ENCODE measurements at places on chromosomes 1 and 21.

DNA sequence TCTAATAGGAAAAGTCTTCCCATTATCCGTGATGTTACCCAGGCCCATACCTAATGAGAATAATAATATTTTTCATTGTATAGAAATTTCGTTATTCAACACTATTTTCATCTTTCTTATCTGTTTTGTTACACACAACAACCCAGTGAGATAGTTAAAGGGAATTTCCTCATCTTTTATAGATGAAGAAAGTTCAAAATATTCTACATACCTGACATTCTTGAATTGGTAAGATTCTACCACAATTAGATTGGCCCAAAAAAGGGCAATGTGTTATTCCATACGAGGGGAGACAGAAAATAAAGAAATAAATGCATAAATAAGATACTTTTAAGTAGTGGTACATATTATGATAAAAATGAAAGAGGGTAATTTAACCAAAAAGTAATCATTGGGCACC lies 405.5 kb upstream of the ADAMTS5 start:
- no peak for DNase-seq

- DNase-seq: no peak
Measured at GRCh38 chr1:52334906-52335528, 31.0 kb downstream of the CC2D1B start.

DNA sequence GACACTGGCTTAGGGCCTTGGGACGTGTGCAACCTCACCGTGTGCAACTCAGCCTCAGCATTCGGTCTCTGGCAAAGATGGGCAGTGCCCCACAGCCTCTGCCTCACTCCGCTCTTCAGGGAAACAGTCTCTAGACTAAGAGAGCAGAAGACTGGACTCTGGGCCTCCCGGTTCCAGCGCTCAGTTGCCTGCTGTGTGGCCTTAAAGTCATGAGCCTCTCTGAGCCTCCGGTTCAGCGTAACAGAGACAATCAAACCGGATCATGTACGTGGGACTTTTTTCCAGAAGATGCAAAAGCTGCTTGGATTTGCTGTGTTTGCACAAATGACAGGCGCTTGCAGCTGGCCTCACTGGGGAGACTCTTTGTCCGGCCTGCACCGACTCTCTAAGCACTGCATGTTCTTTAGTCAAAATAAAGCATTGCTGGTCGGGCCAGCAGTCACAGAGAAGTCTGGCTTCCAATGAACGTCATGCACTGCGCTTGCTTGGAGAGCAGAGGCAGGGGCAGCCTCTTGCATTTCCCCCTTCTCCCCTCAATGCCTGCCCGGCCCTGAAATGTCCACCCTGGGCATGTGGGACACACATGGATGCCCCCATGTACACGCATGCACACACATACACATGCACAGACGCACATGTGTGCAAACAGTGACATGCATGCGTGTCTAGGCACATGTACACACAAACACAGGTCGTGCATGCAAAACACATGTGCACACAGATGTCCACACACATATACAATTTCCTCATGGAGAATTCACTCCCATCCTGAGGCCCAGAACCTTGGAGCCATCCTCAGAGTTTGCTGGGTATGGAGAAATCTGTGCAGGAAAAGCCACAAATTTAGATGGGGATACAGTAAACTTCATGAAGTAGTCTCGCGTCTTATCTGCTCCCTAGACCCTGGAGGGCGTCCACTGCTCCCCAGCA lies 152.4 kb downstream of the PRDM16 start:
- no peak for DNase-seq

- DNase-seq: no peak
Measured at GRCh38 chr1:89973471-89974127, 21.3 kb upstream of the ZNF326 start.

DNA sequence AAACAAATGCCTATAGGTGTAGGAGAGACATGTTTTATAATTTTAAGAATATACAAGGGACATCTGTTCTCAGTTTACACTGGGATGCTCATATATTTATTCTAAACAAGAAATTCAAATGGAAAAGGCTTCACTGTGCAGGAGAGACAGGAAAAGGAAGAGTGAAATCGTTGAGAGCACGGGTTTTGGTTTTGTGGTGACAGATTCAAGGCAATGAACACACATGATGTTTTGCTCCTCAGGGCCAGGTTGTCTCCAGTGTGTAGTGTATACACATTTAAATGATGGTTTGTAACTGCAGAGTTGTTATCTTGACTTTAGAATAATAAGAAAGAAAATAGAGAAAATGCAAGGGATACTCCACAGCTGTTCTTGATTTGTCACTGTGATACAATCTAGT lies 73.7 kb downstream of the S1PR1 start:
- no peak for DNase-seq

GRCh38 chr1:248621770-248622169 lies 13.1 kb downstream of the OR2T11 start:
- no peak for DNase-seq

- DNase-seq: peak; percentile 74
Measured at GRCh38 chr1:26164036-26164860, 4.5 kb downstream of the C1orf232 start.

DNA sequence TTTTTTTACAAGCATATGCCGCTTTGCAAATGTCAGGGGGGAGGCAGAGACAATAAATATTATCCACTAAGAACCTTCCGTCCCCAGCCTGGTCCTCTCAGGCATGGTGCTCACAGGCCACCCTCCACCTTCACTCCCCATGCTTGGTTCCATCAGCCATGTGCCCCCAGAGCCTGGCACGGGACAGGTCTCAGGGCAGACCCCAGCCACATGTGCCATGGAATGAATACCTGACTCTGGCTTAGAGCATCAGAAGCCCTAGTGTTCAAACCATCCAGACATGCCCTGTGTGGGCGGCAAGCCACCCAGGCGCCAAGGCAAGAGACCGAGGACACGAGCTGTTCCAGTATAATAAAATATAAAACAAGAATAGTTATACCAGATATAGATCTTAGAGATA lies 5.4 kb downstream of the LSS start:
- no peak for DNase-seq

DNA sequence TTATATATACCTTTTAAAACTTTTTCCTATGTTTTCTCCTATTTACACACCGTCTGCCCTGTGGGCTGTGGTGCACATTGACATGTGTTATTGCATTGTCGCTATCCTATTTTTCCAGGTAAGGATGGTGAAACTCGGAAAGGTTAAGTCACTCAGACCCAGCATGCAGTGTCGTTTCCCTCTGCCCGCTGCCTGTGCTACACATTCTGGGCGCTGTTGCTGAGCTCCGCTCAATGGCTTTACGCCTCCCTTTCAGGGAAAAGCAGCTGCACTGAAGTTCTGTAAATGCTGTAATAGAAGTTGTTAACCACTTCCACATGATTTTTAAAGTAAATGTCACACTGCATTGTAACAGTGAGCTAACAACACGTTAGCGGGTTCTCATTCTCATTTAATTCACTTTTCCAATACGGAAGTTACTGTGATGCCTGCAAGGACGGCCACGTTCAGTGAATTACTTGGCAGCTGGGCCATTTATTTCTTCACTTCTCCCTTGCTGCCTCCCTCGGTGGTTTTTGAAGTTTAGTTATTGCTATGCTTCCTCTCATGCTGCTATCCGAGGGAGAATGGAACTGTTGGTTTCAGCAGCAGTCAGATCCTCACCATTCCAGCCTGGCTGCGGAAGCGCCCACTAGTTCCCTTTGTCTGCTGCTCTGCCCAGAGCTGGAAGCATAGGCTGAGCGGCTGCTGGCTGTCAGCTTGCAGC lies 288.7 kb downstream of the SPATA17 start:
- no peak for DNase-seq

DNA sequence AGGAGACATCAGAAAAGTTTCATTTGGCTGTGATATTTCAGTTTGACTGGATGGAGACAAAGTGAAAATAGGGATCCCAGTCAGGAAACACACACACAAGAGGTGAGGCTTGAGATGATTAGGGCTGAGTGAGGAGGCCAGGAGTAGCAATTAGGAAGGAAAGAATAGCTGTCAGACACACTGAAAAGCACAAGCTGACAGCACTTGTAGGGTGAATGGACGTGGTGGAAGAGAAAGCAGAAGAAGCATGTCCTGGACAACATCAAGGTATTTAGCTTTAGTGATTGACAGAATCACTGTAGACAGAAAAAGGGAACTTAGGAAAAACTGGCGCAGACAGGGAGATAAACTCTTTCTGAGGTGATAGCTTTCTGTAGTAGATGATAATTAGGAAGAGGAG lies 347.7 kb downstream of the TGFB2 start:
- no peak for DNase-seq

GRCh38 chr1:19762175-19762779 lies 37.4 kb downstream of the TMCO4 start:
- DNase-seq: peak; percentile 58

DNA sequence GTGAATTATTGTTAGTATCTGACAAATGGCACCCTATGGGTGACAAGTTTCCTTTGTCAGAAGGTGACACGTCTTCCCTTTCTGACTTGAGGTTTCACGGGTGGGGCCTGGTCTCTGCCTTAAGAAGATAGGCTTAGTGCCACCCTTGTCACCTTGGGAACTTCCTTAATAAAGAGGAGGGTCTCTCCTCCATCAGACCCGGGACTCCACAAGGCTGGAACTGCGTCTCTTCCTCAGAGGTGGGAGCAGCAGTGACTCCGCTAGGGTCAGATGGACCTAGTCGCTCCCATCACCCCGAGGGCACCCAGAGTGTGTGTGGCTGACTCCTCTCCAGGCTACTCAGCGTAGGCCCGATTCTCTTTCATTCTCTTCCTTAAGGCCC lies 774 bp upstream of the WDTC1 start:
- no peak for DNase-seq

DNA sequence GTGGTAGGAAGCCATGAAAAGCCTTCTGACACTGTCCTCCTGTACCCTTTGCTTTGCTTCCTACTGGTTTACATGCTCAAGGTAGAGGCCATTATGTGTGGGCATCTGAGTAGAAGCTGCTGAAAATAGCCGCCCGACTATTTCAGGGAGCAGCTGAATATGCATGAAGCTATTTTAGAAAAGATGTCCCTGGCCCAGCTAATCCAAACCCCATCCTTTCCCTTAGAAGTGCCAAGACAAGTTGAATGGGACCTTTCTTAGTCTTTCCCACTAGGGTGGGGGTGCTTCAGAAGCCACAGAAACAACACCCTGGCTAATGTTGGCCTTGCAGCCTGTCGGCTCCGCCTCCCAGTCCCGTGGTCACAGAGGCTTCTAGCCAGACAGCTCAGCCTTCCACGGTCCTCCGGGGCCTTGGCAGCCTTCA lies 205.1 kb upstream of the EDN2 start:
- no peak for DNase-seq

GRCh38 chr1:168135921-168136708 lies 615 bp downstream of the GPR161 start:
- DNase-seq: peak; percentile 50

DNA sequence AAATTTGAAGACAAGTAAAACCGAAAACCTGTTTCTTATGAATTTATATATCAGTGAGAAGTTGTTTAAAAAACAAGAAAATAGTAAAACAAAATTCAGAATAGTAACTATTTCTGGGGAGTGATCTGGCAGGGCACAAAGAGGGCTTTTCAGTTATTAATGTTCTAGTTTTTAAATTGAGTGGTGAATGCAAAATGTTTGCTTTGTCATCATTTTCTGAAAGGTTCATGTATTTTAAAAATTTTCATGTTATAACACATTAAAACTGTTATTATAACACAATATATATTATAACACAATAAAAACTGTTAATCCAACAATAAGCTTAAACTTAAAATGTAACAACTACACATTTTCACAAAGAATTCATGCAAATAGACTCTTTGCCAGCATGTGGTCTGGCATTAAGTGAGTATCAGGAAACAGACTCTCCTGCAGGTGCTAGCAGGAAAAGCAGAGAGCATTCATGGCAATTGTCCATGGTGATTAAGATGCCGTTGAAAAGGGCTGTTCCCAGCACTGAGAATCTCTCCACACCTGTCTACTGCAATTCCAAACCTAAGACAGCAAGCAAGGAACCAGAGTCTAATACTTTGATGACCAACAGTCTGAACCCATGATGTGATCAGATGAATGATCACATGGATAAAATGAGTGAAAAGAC lies 204.9 kb downstream of the TBX15 start:
- no peak for DNase-seq

GRCh38 chr1:242034392-242034791 lies 35.5 kb upstream of the MAP1LC3C start:
- DNase-seq: no peak

DNA sequence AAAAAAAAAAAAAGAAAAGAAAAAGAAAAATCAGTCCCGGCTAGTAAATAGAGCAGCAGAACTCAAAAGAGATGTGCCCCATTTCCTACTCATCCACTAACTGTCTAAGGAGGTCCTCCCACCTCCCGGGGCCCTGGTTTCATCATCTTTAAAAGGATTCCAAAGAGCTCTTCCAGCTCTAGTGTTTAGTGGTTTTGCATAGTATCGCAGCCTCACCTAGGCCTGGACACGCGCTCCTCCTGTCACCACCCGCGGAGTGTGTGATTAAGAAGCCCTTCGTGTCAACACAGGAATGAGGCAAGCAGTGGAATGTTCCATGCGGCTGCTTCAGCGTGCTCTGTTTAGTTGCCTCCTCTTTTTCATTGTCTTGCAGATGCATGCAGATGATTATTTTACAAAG lies 49.0 kb downstream of the LBR start:
- DNase-seq: no peak

DNA sequence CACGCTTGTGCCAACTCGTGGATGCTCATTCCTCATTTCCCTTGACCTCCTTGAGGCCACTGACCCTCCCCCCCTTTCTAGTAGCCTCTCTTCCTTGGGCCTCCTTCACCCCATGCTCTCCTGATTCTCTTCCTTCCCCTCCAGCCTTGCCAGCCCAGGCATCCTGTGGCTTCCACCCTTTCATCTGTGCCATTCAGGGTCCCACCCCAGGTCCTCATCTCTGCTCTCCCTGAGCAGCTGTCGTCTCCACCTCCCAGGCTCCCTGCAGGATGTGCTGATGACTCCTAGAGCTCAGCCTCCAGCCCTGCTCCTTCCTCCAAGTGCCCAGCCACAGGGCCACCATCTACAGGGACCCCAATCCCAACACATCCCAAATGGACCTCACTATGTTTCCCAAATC lies 197.4 kb downstream of the GRIK3 start:
- DNase-seq: no peak

GRCh38 chr1:147664206-147664605 lies 6.1 kb downstream of the ACP6 start:
- no peak for DNase-seq

GRCh38 chr1:36988741-36989193 lies 45.5 kb downstream of the GRIK3 start:
- no peak for DNase-seq

DNA sequence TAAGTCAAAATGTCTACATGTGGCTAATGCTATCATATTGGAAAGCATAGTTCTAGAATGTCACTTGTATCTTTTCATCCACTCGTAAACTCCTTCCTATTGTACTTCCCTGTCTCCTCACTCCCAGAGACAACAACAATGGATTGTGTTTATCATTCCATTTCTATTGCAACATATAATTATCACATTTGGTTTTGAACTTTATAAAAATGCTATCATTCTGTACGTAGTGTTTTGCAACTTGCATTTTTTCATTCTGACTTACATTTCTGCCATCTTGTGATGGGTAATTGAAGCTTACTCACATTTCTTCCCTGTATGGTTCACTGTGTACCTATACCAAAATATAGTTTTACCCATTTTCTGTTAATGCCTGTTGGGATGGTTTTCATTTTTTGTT lies 14.5 kb upstream of the CSF3R start:
- no peak for DNase-seq

GRCh38 chr21:35921471-35921870 lies 138.9 kb downstream of the SETD4 start:
- DNase-seq: no peak

GRCh38 chr21:38306433-38307141 lies 49.8 kb downstream of the KCNJ15 start:
- no peak for DNase-seq
